ENCODE measurements at places on chromosomes 7 and 10.
A peak's percentile ranks its signal among the peaks of the same experiment; 100 is the strongest.

DNA sequence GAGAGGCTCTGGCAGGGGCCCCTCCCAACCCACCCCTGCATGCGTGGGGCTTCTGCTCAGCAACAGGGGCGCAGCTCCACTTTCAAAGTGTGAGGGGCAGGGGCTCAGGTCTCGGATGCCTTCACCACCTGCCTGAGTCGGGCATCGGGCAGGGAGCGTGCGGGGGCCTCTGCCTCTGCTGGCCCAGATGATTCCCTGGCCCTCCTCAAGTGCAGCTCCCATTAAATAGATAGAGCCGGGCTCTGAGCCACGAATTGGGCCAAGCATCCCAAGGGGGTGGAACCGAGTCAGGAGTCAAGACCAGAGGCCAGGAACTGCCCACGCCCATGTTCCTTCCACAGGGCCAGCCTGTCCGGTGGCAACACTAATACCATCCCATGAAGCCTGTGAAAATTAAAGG lies 108.9 kb upstream of the FAM20C start:
- no peak for DNase-seq

GRCh38 chr7:129968592-129969383 lies 16.0 kb upstream of the UBE2H start:
- no peak for DNase-seq

GRCh38 chr10:50336140-50336539 lies 84.8 kb upstream of the ASAH2 start:
- DNase-seq: no peak

- no peak for DNase-seq
These were observed 13.2 kb downstream of the EPHA1 start for GRCh38 chr7:143395187-143396149.

DNA sequence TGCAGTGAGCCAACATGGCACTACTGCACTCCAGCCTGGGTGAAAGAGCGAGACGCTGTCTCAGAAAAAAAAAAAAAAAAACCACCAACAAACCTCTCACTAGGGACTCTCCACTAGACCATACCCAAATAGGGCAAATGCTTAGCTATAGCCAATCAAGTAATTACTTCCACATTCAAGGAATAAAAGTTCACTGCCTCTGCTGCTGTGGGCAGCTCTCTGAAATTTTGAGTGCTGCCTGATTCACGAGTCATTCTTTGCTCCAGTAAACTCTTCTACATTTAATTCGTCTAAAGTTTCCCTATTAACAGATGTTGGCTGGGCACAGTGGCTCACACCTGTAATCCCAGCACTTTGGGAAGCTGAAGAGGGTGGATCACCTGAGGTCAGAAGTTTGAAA lies 4.7 kb upstream of the NRBF2 start:
- DNase-seq: no peak

DNA sequence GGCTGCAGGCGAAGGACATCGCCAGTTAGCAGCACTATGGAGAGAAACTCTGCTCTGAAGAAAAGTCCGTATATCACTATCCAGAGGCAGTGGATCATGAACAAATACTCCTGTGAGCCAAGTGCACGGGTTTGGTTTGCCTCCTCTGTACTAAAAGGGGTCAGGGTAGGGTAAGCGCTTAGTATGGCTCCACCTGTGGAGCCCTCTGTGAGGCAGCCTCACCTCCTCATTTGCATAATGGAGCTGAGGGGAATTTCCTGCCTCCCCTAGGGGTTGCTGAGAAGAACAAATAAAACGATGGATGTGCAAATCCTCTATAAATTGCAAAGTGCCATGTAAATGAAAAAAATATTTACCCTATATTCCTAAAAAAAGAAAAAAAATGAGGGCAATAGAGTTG lies 63.4 kb downstream of the GPR26 start:
- no peak for DNase-seq

DNA sequence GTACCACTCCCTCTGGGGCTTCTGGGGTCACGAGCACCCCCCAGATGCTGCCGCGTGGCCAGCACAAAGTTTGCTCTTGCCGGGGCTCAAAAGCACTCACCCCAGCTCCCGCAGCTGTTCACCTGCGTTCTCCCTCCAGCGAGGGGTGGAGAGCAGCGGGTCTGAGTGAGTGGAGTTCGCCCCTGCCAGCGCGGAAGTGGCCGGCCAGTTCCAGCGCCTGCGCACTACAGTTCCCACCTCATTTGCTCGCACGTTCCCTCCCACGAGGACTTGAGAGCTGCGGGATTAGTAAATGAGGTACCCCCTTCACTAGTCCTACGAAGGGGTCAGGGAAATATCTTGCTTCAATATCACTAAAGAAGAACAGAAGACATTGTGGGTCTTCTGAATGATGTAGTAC lies 24.3 kb upstream of the LRRC72 start:
- DNase-seq: no peak

GRCh38 chr10:120607710-120608703 lies 151.0 kb downstream of the PLPP4 start:
- DNase-seq: no peak

GRCh38 chr7:12229046-12229445 lies 18.0 kb downstream of the TMEM106B start:
- DNase-seq: no peak

DNA sequence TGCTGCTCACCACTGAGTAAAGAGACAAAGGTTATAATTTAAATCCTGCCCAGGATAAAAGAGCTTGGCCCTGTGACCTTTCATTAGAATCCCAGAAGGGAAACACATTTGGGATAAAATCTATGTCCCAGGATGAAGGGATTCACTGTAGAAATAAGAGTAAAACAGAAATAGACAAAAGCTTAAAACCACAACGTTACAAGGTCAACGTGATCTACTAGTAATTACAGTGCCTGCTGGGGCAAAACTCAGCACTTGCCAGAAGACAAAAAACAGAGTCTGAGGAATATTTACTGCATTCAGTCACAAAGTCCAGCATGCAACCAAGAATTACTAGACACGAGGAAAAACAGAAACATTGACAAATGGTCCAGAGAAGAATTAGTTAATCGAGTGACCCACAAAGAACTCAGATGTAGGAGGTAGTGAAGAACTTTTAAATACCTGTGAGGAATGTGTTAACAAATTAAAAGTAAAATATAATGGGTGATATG lies 982.3 kb downstream of the GATA3 start:
- DNase-seq: no peak

DNA sequence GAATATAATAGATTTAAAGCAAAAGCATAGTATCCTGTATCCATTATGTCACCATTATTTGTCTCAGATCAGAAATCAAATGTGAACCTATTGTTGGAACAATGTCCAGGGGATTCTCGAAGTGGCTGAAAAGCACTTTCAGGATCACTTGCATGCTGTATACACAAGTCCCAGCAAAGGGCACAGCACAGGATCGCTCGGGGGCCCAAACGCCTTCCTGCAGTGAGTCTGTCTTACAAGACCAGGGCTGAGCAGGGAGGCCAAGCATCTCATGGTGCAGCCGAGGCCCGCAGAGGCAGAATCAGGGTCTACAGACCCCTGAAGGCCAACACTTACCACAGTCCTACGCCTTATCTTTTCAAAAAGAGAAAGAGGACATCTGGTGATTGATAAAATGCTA lies 92.3 kb downstream of the TNS3 start:
- DNase-seq: no peak

DNA sequence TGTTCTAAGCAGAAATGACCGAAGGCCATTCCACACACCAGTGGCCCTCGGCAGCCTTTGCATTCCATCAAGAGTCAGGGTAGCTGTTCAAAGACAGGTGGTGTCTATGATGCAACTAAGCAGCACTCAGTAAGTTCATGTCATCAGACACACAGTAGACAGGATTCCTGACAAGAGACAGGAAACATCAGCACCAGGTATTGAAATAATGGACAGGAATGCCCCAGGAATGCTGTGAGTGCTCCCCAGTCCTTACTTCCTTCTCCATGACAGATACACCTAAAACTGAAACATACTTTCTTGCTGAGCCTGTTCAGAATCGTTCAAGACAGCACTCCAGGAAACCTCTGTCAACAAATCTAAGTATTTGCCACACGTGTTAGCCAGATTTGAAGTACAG lies 204.4 kb downstream of the TPST1 start:
- no peak for DNase-seq

DNA sequence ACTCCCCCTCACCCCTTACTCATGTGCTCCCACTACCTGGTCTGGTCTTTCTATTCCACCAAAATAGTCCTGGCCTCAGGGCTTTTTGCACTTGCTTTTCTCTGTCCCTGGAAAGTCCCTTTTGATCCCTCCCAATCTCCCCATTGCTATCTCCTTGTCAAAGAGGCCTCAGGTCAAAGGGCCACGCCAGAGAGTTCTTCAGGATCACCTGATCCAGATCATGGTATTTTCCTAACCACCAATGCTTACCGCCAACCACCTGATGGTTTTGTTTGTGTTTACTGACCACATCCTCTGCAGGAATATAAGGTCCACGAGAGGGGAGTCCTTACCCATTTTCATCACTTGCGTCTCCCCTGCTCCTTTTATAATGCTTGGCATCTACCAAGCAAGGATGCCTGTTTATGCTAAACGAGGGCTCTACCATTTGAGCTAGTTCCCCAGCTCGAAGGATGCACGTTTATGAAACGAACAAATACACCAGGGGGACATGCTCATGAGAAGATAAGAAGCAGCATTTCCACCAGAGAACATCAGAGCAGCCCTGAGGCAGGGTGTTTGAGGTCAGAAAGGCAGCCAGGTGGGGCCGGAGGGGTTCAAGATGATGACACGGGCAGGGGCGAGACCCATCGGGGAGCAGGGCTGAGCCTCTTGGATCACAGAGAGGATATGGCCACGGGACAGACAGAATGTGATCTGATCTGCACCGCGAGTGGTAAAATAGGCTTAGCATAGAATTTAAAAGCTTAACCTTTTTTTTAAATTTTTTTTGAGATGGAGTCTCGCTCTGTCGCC lies 43.1 kb upstream of the FOXK1 start:
- DNase-seq: peak; percentile 74

- no peak for DNase-seq
These were observed 131.8 kb upstream of the WDR11 start for GRCh38 chr10:120719333-120719732.

DNA sequence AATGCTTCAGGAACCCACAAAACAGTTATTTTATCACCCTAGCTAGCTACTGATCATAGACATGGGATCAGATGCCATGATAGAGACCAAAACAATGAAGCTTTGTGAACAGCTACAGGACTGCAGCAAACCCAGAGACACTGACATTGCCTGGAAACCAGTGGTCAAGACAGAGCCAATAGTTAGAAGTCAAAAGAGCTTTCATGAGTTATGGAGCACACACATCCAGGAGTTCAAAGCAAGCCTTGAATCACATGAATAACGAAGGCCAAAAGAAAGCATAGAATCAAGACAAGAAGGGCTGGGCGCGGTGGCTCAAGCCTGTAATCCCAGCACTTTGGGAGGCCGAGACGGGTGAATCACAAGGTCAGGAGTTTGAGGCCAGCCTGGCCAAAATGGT lies 34.5 kb upstream of the GSAP start:
- no peak for DNase-seq

GRCh38 chr7:36978461-36978860 lies 254.2 kb upstream of the AOAH start:
- no peak for DNase-seq

DNA sequence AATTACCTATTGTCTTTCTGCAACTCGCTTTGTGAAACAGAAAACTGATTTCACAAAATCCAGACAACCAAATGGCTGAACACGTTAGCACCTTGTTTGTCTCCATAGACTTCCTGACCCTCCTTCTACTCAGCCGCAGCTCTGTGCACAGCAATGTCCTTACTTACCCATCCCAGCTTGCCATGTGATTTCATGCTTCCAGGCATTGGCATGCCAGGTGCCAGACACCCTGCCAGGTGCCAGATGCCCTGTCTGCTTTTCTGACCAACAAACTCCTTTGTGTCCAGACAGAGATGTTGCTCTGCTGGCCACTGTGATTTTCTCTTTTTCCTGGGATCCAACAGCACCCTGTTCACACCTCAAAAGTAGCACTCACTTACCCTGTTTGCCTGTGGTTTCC lies 16.1 kb upstream of the FAM170B start:
- no peak for DNase-seq

GRCh38 chr10:24821986-24822385 lies 98.3 kb upstream of the ARHGAP21 start:
- DNase-seq: no peak

GRCh38 chr7:151010307-151011096 lies 13.8 kb downstream of the ATG9B start:
- DNase-seq: peak; percentile 85

GRCh38 chr7:11751315-11751714 lies 80.7 kb downstream of the THSD7A start:
- DNase-seq: no peak

- no peak for DNase-seq
These were observed 23.7 kb downstream of the NUP42 start for GRCh38 chr7:23205577-23205908.

GRCh38 chr7:151483711-151483983 lies 36.0 kb downstream of the RHEB start:
- DNase-seq: no peak

DNA sequence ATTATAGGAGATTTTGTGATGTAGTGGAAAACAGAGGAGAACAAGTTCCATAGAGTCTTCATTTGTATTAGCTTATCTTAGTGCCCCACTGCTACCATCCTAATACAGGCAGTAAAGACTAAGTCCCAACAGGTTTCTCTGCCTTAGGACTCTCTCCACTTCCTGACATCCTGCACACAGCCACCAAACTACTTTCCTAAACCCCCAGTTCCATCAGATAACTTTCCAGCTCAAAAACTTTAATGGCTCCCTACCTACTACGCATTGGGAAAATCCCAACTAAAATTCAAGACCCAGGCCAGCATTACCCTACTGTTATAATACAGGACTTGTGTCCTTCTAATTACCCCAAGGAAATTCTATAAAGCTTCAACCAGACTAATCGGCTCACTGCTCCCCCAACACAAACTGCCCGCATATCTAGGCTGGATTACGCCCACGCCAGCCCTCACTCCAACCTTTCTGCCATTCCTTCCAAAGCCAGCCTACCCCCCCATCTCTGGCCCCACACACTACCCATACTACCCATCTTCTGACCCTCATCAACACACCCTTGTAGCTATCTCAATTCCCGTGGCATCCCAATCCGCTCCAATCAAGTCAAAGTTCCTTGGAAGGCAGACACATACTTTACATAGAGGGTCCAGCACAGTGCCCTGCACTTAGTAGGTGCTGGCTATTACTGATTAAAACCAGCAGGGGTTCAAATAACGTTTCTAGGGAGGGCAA lies 1.4 kb downstream of the IDE start:
- no peak for DNase-seq

- no peak for DNase-seq
These were observed 13.0 kb upstream of the FRA10AC1 start for GRCh38 chr10:93715345-93715744.

GRCh38 chr7:43954524-43955228 lies 28.4 kb downstream of the UBE2D4 start:
- DNase-seq: peak; percentile 73

GRCh38 chr7:98051118-98051744 lies 55.4 kb upstream of the LMTK2 start:
- peak; percentile 82 for DNase-seq

DNA sequence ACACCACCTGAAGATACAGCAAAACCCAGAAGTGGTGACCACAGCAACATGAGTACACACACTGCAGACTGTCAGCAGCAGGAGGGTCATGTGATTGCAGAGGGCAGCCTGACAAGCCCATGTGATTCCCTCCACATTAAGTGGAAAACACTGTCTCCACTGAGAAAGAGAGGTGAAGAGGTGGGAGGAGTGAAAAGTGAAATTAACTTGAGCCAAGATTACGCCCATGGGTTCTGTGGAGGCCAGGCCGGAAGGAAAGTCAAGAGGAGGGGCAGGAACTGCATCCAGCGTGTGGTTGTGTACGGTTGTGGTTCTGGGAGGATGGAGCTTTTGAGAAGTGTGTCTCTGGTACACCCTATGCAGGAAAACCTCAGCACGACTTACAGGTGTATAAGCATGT lies 138.5 kb downstream of the PLXNA4 start:
- DNase-seq: peak; percentile 92

- DNase-seq: no peak
These were observed 6.3 kb downstream of the FAS start for GRCh38 chr10:88996927-88997326.
